ENCODE measurements at places on chromosomes 6 and 20.

- no peak for DNase-seq
Measured at GRCh38 chr6:15305496-15305895, 59.6 kb downstream of the JARID2 start.

GRCh38 chr6:14472986-14473337, 355.4 kb downstream of the CD83 start:
- peak; percentile 73 for DNase-seq

GRCh38 chr20:15673206-15673605, 900.0 kb downstream of the KIF16B start:
- no peak for DNase-seq

DNA sequence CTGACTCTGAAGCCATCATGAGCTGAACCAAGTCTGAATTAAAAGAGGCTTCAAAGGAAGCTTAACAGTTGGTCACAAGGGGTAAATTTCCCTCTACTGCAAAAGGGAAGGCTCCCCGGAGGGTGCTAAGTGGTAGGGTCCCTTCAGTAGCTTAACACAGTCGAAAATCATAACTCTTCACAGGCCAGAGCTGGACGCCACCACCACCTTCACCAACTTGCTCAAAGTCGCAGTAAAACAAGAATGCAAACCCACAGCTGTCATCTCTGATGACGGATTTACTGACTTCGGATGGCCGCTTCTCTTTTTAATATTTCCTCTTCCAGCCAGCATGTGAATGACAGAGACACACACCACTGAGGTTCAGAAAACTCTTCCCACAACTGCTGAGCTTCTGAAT, 144.7 kb upstream of the FBXL4 start:
- no peak for DNase-seq

- no peak for DNase-seq
Measured at GRCh38 chr6:99216959-99217358, 132.5 kb downstream of the FAXC start.

DNA sequence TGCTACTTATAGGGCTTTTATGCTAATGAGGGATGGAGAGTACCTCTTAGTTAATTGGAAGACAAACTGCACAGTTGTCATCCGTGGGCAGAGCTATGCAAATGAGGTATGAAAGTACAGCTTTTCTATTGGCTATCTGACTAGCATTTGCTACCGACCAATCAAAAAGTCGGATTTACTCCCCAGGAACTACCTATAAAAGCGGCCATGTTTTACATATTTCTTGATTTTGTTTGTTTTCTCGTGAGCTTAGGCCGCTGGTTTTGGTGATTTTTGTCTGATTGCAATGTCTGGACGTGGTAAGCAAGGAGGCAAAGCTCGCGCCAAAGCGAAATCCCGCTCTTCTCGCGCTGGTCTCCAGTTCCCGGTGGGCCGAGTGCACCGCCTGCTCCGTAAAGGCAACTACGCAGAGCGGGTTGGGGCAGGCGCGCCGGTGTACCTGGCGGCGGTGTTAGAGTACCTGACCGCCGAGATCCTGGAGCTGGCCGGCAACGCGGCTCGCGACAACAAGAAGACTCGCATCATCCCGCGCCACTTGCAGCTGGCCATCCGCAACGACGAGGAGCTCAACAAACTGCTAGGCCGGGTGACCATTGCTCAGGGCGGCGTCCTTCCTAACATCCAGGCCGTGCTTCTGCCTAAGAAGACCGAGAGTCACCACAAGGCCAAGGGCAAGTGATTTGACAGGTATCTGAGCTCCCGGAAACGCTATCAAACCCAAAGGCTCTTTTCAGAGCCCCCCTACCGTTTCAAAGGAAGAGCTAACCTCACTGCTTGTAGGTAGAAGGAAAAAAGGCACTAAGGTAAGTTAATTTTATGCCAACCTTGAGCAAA, 36.9 kb downstream of the HFE start:
- peak; percentile 99 for DNase-seq

DNA sequence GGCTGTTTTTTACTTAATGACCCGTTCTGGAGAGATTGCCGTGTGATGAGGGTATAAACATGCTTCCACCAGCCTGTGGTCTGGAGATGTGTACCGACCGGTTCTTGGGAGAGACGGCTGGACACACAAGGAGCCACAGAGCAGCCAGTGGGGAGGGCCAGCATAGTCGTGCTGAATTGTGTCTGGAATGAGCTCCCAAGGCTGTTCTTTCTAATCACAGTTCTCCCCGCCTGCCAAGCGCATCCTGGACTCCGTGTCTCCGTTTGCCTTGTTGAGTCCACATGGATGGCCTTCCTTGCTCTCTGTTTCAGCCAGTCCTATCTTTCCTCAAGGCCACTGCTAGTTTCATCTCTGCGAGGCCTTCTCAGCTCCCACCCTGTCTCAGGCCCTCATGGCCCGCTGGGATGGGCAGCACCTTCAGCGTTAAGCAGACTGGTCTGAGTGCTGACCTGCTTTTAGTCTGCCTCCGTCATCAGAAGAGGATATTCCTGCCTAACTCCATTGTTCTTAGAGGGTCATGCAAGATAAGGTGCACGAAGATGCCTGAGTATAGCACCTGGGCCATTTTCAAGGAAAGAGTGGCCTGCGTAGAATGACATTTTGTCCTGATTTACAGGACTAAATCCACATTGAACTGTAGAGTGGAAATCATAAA, 20.6 kb downstream of the MANBAL start:
- DNase-seq: no peak

DNA sequence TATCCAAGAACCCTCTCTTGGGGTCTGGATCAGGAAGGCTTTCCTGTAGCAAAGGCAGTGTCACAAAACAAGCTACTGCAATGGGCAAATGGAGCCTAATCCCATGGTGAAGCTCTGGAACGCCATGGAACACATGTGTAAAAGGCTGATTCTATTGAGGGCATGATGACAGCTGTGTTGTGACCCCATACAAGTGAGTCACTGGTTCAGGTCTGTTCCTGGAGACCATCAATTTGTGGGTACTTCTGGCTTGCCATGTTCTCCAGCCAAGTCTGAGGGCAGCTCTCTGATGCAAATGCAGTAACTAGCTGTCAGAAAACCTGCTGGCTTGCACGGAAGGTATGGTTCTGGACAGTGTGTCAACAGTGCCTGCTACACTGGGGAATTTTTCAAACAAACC, 33.3 kb upstream of the ECHDC1 start:
- DNase-seq: no peak

DNA sequence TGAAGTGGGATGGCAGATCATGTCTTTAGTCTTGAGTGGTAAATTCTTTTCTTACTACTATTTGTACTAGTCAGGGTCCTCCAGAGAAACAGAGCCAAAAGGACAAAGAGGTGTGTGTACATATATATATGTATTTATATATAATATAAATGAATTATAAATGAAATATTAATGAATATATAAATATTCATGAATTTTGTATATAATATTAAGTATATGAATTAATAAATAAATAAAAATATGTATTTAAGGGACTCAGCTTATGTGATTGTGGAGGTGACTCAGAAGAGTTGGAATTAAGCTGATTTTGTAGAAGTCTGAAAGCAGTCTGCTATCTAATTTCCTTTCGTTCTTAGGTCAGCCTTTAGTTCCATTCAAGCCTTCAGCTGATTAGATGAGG, 265.3 kb upstream of the MMS22L start:
- no peak for DNase-seq

- no peak for DNase-seq
Measured at GRCh38 chr6:79813143-79813850, 134.1 kb downstream of the ELOVL4 start.

DNA sequence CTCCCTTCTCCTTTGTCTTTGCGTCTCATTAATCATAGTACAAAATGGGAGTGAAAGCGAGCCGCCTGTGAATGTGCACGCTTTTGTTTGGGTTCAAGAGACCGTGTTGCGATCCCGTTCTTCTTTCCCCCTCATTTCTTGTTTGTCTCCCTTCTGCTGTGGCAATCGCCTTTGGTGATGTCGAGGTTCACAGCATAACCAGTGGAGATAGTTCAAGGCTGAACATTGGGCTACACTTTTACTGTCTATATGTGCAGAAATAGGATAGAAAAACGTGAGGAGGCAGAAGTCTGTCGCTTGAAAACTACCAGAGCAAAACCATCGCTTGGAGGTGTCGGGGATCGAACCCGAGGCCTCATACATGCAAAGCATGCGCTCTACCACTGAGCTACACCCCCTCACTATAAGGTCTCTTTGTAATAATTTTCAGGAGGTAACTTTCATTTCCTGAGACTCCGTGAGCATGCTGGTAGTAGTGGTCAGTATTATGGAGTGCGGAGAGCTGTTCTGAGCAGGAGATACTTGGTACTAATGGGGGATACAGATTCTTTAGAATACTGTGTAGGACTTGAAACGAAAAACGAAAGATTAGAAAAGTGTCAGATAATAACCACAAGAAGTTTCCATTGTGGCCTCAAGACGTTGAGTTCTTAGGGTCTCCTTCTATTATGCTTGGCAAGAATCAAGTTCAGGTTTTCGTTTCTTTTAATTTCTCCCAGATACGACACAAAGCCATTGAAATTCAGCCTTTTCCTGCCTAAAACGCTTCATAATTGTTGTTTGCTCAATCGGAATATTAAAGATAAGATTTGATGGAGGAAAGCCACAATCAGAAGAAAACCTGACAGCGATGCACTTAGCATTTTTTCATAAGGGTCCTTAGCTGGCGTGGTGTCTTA, 106.6 kb downstream of the TRIM27 start:
- DNase-seq: peak; percentile 70

DNA sequence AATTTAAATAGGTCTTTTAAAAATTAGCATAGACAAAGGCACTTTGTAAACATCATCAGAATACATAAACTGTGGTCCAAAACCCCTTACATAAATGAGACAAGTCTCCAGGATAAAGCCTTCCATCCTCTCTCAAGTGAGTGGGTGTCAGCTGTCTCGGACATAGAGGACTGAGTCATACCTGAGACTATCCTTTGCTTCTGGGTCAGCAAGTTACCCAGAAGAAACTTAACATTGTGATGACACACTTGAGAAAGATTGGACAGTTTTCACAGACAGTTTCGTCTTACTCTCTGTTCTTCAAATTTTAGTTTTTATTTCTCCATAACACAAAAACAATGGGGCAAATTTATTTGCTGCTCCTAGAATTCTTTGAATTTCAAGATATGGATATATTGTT, 838.0 kb downstream of the DHX35 start:
- DNase-seq: no peak

DNA sequence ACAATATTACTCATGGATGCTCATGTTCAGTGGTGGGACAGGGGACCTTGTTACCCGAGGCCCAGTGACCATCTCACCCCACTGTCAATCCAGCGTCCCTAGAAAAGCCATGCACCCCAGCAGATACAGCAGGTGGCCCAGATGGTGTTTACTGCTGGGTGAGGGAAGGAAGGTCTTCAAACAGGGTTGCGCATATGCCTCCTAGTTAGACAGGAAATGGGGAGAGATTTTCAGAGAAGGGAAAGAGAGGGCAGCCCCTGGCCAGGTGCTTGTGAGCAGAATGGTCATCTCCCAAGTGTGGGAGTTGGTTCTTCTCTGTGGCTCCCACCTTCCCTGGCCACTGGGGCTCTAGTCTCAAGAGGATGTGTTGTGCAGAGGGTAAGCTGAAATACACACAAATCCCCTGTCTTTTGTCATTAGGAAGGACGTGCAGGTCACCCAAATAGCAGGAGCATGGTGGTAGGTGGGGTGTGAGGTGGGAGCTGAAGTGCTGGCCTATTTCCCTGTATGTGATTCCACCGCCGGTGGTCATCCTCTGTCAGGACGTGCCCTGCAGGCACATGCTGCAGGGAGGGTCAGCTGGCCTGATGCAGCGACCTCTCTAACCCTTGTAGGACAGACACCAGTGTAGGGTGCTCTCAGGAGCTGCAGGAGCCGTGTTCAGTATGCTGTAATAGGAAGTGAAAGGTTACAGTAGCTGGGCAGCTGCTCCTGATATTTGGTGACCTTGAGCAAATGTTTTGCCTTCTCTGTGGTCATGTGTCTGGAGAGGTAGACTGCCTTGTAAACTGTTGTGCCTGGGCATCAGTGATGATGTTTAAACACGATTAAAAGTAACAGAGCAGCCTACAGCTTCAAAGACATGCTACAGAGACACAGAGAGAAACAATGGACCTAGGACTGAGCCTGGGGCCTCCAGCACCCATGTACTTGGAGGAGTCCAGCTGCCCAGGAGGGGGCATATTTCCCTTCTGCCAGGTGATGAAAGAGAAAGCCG, 3.2 kb upstream of the CST3 start:
- DNase-seq: no peak

DNA sequence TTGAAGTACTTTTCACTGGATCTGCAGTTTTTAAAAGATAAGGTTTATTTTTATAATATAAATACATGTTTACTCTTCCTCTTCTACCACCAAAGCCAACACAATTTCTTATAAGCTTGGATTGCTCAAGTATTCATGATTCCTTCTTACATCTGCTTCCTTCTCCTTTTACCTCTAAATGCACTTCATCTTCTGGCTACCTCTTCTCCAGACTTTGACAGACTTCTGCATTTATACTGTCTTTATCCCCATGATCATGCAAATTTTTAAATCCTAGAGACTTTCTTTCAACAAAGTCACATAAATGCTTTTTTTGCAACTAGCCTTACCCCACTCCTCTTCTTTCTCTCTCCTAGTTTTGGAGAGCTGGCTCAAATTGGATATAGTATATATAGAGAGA, 142.9 kb downstream of the TFAP2B start:
- peak; percentile 16 for DNase-seq

- no peak for DNase-seq
Measured at GRCh38 chr6:34045771-34046170, 100.1 kb downstream of the GRM4 start.

GRCh38 chr6:155223646-155224451, 40.0 kb upstream of the CLDN20 start:
- DNase-seq: peak; percentile 42

- DNase-seq: peak; percentile 95
Measured at GRCh38 chr6:112180095-112180820, 74.1 kb downstream of the LAMA4 start.

DNA sequence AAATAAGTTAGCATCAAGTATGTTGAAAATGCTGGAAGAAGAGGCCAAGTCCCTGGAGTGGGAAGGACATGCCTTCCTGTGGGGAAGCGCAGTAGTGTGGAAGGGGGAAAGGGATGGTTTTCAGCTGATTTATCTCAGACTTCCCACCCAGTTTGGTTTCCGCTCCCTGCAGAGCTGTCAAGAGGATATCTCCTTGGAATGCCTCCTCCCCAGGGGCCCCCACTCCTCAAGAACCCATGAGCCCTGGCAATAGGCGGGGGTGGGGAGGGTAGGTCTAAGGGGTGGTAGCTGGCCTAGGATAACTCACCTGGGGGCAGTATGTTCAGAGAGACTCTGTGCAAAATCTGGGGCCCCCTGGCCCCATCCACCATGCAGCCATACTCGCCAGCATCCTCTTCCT, 696 bp downstream of the TREML1 start:
- DNase-seq: no peak
